ENCODE measurements at places on chromosomes 5 and 9.

GRCh38 chr5:180213256-180213600 lies 4.2 kb upstream of the RASGEF1C start:
- no peak for DNase-seq

GRCh38 chr5:112762113-112762810 lies 24.6 kb downstream of the APC start:
- DNase-seq, result peak; percentile 56

GRCh38 chr9:134350416-134350994 lies 24.2 kb downstream of the RXRA start:
- no peak for DNase-seq

GRCh38 chr9:2916382-2916985 lies 72.6 kb upstream of the PUM3 start:
- DNase-seq, result no peak

DNA sequence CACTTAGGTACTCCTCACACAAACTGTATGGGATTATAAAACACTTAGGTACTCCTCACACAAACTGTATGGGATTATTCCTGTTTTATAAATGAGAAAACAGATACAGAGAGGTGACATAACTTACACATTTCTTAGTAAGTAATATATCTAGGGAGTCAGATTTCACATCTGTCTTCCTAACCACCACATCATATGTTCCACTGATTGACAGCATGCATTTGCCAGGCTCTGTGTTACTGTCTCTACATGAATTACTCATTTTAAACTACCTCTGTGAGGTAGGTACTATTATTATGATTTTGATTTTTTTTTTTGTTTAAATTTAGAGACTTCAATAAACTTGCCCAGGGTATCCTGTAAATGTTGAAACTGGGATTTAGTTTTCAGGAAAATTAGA lies 232.7 kb downstream of the CCDC171 start:
- no peak for DNase-seq

DNA sequence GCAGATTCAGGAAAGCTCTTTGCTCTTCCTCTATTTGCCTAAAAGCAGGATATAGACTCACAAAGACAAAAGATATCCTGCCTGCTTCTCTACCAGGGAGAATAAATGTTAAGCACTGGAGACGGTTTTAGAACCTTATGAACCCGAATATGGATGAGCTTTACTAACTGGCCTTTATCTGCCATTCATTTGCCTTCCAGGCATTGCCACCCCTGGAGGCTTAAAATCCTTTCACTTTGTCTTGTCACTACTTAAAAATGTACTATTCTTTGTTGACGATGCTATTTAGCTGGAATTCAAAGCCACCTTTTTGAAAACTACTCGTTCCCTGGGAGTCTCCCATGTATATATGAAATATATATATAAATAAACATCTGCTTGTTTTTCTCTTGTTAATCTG lies 23.2 kb upstream of the LVRN start:
- no peak for DNase-seq
